ENCODE measurements at places on chromosomes 2 and 18.
A peak's percentile ranks its signal among the peaks of the same experiment; 100 is the strongest.

DNA sequence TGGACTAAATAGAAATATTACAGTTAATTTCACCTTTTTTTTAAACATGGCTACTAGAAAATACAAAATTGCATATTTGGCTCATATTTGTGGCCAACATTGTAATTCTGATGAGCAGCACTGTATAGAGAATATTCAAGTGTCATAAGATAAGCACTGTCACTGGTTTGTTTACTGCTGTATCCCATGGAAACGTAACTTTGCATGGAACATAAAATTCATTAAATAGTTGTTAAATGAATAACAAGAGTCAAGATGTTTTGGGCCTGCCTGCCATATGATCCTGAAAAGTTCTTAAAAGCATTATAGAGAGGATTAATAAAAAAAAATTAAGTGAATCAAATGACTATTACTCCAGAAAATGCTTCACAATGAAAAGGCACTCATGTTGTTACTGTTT is 763.7 kb upstream of the CRIM1 start:
- DNase-seq, result peak; percentile 1

DNA sequence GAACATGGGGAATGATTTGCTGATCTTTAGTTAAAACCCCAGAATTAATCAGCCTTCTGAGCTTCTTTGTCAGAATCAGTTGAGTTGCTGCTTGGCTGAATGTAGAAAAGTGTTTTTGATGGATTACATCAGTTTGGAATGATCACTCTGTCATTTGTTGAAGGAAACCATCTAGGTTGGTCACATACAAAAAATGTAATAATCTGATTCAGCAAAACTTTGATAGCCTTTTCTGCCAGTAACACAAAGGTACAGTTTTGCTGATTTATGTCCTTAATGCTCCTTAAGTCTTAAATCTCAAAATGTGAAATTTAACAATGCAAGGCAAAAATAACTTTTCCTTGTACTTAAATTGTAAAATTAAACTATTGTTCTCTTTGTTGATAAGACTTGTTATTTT is 74.3 kb downstream of the GALNT13 start:
- DNase-seq, result no peak

GRCh38 chr2:38045811-38046210 is 30.1 kb downstream of the CYP1B1 start:
- no peak for DNase-seq

DNA sequence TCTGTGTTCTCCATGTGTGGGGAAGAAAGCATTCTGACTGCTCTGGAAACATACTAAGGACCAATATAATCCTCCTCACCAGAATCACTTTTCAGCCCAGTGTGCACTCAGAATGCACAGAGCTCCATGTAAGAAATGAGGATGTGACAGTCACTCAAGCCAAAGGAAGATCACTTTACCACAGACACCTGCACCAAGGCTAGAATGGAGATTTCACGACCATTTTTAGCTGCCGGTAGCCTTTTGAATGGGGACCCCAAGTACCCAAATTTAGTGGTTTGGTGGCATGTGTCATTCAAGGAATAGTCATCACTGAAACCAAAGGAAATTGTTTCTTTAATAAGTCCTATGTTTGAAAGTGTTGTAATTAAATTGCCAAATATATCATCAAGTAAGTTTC is 613.2 kb upstream of the ACVR2A start:
- no peak for DNase-seq

GRCh38 chr2:213726101-213726500 is 441.8 kb downstream of the SPAG16 start:
- no peak for DNase-seq

- no peak for DNase-seq
Observed at GRCh38 chr2:177327009-177327408, 62.5 kb upstream of the NFE2L2 start.

GRCh38 chr2:54329482-54330161 is 73.6 kb upstream of the TSPYL6 start:
- DNase-seq, result peak; percentile 39

DNA sequence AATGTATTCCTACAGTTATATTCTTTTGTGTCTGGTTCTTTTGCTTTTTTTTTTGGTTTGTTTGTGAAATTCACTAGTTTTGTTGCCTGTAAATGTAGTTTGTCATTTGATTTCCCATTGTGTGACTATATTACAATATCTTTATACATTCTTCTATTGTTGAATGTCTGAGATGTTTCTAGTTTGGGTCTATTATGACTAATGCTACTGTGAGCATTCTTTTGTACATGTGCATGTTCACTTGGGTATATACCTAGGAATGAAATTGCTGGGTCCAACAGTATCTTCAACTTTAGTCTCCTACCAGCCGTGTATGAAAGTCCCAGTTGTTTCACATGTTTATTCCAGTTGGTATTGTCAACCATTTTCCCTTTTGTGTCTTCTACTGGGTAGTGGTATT is 112.7 kb upstream of the RBMS1 start:
- no peak for DNase-seq

DNA sequence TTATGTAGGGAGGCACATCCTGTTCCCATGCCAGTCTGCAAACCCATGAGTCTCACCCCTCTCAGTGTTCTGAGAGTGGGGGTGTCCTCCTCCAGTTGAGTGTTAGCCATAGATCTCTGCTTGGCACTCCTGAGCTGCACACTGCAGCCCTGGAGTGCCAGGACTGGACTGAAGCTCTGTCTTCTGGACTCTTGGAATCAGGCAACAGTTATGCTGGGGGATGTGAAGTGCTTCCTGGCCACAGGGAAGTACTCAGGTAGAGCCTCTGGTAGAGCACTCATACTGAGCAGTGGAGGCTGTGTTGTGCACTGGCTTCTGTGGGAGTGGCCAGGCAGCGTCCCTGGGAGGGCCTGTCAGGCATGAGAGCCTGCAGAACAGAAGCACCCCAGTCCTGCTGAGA is 43.0 kb downstream of the SERPINB7 start:
- no peak for DNase-seq

- DNase-seq, result no peak
Observed at GRCh38 chr2:227674485-227674884, 7.9 kb downstream of the SCYGR5 start.

DNA sequence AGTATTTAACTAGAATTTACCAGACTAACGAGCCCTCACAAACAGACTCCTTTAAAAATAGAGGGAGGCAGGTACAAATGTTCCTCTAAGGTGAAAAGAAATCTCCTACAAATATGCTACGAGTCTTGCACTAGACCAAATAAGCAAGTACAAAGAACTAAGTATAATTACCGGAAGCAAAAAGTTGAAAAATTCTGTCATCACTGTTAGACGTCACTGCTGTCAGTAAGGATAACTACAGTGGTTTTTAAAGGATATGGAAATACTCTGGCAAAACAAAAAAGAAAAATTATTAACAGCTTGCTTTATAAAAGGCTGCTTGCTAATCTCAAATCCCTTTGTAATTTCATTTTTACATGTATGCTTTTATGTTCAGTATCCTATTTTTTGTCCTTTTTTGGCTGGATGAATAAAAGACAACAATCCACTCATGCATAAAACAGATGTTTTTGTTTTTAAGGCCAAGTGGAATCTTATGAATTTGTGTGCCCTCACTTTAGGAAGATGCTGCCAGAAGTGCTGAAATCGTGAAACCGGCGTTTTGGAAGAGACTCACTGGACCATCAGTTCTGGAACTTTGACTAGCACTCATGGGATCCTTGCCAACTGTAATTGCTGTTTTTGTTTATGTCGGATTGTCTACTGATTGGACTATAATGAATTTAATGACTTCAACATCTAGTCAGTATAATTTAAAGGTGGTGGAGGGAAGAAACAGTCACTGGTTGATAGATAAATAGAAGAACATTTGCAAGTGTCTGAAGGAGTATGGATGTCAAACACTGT is 6.7 kb downstream of the ZNF521 start:
- DNase-seq, result no peak

- peak; percentile 67 for DNase-seq
Observed at GRCh38 chr2:42513252-42513918, 19.6 kb upstream of the KCNG3 start.

DNA sequence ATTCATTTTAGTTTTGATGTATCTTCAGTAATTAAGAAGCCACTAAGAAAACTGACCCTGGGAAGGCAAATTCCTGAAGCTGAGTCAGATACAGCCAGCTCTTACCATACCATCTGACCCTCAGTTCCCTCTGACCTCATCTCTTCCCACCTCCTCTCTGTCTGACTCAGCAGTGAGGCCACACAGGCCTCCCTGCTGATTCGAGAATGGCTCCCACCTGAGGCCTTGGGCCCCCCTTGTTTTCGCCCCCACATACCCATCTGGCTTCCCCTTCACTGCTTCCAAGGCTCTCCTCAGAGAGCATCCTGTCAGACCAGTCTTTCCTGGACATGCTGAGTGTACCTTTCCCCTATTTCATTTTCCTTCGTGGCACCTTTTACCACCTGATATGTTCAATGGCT is 71.0 kb upstream of the CYP1B1 start:
- peak; percentile 97 for DNase-seq

DNA sequence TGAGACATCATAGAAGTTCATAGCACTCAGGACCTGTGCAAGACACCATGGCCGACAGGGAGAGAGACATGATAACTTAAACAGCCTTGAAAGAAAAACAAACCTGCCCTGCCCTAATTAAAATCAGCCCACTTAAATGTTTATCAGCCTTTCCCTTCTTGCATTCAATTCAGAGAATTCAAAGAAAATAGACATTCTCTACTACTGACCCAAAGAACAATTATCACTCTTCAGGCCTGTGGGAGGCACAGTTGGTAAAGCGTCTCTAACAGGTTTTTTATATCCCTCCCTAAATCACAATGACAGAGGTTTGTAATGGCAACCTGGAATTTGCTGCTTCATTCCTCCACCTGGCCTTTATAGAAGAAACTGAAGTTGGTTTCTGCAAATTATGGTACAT is 1.7 kb downstream of the CDK15 start:
- DNase-seq, result no peak

DNA sequence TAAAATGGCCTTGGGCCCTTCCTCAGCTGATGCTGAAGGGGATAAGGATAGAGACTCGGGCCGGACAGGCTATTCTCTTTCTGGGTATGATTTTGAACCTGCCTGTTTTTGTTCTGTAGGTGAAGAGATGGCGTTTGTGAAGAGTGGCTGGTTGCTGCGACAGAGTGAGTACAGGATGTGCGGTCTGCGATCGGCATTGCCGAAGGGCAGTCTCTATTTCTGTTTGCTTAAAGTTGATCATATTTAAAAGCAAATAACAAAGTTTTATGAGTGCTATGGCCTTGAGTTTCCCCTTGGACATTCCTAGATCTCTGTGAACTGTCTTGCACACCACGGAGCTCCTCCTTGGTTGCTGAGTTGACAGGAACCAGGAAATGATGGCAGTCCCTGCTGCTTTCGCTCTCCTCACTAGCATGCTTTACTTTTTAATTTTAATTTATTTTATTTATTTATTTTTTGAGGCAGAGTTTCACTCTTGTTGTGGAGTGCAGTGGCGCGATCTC is 15.7 kb downstream of the PLEKHB2 start:
- no peak for DNase-seq

DNA sequence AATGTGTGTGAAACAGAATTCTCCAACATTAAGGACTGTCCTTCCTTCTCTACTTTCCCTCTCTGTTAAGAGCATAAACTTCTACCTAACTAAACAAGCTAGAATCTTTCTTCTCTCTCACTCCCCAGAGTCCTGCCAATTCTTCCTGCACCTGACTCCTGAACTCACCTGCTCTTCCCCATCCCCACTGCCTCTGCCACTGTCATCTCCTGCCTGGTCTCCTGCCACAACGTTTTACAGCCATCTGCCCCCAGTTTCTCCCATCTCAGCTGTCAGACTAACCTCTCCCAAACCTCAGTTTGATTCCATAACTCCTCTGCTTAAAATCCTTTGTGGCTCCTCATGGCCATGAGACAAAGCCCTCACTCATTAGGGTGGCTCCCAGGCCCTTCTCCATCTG is 288.3 kb upstream of the FBXO11 start:
- no peak for DNase-seq

DNA sequence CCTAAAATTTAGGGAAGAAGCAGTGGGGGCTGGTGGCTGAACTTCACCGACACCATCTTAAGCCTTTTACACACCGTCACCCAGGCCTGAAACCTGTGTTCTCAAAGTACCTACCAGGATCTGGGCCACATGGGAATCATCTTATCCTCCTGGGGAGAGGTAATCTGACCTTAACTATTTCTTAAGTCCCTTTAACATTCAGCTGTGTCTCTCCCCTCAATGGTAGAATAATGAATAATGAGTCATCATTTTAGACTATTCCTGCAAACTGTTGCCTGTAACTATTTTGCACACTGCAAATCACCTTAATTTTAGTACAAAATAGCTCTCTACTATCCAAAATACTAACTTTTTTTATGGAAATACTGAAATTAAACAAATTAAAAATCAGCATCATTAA is 149.4 kb upstream of the KLF7 start:
- DNase-seq, result peak; percentile 28

GRCh38 chr2:159098921-159099411 is 130.5 kb downstream of the TANC1 start:
- DNase-seq, result peak; percentile 13

GRCh38 chr2:76008001-76008702 is 297.4 kb upstream of the GCFC2 start:
- no peak for DNase-seq

- peak; percentile 92 for DNase-seq
Observed at GRCh38 chr2:215751200-215751910, 262.0 kb downstream of the MREG start.

DNA sequence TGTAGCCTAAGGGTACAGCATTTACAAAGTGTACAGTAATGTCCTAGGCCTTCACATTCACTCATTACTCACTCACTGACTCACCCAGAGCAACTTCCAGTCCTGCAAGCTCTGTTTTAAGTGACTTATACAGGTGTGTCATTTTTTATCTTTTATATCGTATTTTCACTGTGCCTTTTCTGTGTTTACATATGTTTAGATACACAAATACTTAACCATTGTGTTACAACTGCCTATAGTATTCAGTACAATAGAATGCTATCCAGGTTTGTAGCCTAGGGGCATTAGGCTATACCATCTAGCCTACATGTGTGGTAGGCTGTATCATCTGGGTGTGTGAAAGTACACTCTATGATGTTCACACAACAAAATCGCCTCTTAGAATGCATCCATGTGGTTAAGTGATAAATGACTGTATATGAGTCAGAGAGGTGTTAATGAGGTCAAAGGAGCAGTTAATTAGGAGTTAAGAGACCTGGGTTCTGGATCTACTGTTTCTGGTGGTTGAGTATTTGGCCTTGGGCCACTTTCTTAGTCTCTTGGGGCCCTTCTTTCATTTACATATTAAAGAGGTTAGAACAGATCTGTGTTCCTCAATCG is 149.1 kb downstream of the GREB1L start:
- DNase-seq, result peak; percentile 96

DNA sequence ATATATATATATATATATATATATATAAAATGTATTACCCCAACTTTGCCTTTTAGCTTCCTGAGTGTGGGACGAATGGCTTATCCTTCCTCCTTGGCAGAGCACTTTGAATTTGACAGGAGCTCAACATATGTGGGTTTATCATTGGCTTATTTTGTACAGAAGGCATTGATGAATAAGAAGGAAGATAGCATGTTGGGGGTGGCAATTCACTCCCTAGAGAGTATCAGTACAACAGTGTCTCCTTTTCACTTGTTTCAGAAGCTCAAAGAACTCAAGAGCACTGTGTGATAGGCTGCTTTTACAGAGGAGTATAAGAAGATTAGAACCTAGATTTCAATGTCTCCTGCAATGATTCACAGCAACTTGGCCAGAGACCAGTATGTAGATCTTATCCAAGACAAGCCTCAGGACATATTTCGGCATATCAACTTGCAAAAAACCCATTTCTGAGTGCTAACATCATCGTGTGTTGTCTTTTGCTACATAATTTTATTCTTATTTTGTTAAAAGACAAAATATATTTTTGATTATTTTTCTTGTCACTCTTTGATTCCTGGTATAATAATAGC is 345.8 kb downstream of the SOCS6 start:
- DNase-seq, result no peak

Data from ELR (cell line).